ENCODE measurements at places on chromosomes 3 and 15.

DNA sequence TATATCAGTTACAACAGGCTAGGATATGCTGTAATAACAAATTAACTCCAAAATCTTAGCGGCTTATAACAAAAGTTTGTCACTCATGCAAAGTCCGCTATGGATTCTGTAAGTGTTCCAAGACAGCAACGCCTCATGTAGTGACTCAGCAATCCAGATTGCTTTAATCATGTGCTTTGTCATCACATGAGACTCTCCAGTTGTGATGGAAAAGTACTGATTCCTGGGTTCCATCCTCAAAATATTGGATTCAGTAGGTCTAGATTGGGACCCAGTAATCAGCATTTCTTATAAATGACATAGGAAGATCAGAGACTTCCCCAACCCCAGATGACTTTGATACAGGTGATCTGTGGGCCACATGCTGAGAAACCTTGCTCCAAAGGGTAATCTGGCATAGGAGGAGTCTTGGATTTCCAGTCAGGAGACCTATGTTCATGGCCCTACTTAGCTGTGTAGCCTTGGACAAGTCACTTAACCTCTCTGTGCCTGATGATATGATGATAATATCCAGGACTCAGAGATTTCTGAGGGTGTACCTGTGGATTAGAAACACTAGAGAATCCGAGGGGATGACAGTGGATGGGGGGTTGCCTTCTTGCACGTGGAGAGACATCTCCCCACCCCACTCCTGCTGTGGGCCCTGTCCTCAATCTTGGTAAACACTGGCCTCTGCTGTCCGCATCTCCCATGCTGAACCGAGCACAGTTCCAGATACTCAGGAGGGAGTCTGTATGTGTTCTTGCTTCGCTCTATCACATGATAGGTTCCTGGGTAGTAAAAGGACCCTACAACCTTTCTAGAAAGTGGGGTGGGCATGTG is 65.5 kb downstream of the CORO2B start:
- DNase-seq: no peak

GRCh38 chr15:67133738-67134066 is 68.3 kb downstream of the SMAD3 start:
- no peak for DNase-seq

DNA sequence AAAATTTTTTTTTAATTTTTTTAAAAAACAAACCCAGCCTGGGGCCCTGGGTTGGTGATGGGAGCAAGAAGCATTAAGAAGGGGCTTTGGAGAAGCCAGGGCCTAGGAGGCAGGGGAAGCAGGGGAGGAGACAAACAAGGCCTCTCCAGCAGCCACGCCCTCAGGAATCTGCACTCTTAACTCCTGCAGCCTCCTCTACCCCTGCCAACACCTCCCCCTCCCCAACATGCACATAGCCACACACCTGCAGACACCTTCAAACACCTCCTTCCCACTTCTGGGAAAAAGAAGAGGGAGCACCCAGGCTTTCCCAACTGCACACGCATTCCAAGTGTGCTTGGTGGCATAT is 2.7 kb upstream of the DCAF1 start:
- DNase-seq: no peak

GRCh38 chr3:124078953-124079911 is 87.3 kb upstream of the ROPN1 start:
- DNase-seq: no peak

GRCh38 chr3:149967086-149967685 is 3.5 kb downstream of the PFN2 start:
- no peak for DNase-seq

DNA sequence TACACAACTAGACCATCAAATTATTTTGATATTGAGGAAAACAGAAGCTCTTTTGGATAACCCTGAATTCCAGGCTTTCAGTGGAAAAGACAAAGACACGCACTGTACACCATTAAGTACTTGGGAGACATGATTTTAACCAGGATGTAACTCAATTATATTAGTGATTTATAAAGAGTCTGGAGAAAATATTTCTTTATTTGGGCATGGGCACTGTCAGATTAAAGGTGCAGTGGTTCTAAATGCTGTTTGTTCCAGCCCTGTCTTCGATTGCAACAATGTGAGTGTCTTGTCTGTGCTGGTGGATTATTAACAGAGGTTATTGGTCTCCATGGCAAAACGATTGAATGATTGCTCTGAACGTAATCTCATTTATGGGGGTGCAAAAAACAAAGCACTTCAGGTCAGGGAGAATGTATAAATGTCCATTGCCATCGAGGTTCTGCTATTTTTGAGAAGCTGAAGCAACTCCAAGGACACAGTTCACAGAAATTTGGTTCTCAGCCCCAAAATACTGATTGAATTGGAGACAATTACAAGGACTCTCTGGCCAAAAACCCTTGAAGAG is at the start of gene TM4SF4:
Gene TM4SF4 (plus strand): TSS at position 448 of the 568 bp plus-strand sequence. CDS start 181 bp downstream, outside the sequence.
- DNase-seq: no peak

- no peak for DNase-seq
Measured at GRCh38 chr3:180036671-180037455, at the start of gene PEX5L. Gene PEX5L (minus strand): TSS chr3:180036937. CDS start chr3:180036599, 338 bp downstream.
